ENCODE measurements at places on chromosomes 12 and 14.

- H3K4me3 ChIP-seq: no peak overlapping the region
- H3K36me3 ChIP-seq: peaks cover 3% of the 10 kb centered on the region
- DNase-seq: peak; percentile 5
- H3K27me3 ChIP-seq: no peaks in the 10 kb centered on the region
- H3K27ac ChIP-seq: no peak overlapping the region
These were observed 4.8 kb upstream of the LMNTD1 start for GRCh38 chr12:25557830-25558436.

DNA sequence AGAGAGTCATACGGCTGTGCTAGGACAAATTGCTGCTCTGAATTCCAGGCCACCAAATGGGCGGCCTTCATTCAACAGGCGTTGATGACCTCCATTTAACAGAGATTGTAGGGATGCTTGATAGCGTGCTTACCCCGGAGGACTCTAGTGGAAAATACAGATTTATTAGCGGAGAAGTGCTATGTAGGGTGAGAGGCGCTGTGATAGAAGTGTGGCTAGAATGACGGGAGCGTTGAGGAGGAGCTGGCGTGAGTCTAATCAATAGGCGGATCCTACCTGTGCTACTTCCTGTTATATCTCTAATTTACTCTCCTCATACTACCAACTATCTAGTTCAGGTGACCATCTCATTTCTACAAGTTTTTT, 668 bp downstream of the MRPS35 start:
- H3K4me3 ChIP-seq: peak overlapping the region; percentile 96
- peaks cover 12% of the 10 kb centered on the region for H3K36me3 ChIP-seq
- peak overlapping the region; percentile 94 for H3K27ac ChIP-seq
- peak; percentile 7 for DNase-seq
- no peaks in the 10 kb centered on the region for H3K27me3 ChIP-seq
- H3K4me1 ChIP-seq: peaks cover 29% of the 10 kb centered on the region

GRCh38 chr12:120394483-120395367, 25.8 kb upstream of the MSI1 start:
- H3K27ac ChIP-seq: no peak overlapping the region
- DNase-seq: no peak
- peaks cover 7% of the 10 kb centered on the region for H3K4me1 ChIP-seq
- no peaks in the 10 kb centered on the region for H3K36me3 ChIP-seq

- H3K4me3 ChIP-seq: no peak overlapping the region
- no peaks in the 10 kb centered on the region for H3K36me3 ChIP-seq
- no peaks in the 10 kb centered on the region for H3K27me3 ChIP-seq
- DNase-seq: no peak
These were observed 300.0 kb upstream of the ALG10B start for GRCh38 chr12:38016602-38017001.

DNA sequence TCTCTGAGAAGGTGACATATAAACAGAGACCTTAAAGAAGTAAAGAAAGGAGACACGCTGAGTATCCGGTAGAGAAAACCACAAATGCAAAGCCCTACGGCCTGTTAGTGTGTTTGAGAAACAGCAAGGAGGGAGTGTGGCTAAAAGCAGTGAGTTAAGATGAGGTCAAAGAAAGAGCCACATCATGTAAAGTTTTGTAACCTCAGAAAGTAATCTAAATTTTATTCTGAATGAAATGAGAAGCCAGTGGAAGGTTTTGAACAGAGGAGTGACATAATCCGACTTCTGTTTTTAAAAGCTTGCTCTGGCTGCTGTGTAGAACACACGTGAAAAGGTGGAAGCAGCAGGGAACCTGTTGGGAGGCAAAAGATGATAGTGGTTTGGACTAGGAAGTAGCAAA, 32.6 kb downstream of the PPP2R5E start:
- no peaks in the 10 kb centered on the region for H3K27me3 ChIP-seq
- H3K4me1 ChIP-seq: peaks cover 54% of the 10 kb centered on the region
- peaks cover 17% of the 10 kb centered on the region for H3K36me3 ChIP-seq
- DNase-seq: no peak
- H3K4me3 ChIP-seq: no peak overlapping the region
- peak overlapping the region; percentile 23 for H3K27ac ChIP-seq

- no peak overlapping the region for H3K27ac ChIP-seq
- H3K27me3 ChIP-seq: peaks cover 51% of the 10 kb centered on the region
- H3K4me1 ChIP-seq: peaks cover 13% of the 10 kb centered on the region
- DNase-seq: peak; percentile 66
These were observed 1.4 kb downstream of the FIGNL2 start for GRCh38 chr12:51846911-51847642.

DNA sequence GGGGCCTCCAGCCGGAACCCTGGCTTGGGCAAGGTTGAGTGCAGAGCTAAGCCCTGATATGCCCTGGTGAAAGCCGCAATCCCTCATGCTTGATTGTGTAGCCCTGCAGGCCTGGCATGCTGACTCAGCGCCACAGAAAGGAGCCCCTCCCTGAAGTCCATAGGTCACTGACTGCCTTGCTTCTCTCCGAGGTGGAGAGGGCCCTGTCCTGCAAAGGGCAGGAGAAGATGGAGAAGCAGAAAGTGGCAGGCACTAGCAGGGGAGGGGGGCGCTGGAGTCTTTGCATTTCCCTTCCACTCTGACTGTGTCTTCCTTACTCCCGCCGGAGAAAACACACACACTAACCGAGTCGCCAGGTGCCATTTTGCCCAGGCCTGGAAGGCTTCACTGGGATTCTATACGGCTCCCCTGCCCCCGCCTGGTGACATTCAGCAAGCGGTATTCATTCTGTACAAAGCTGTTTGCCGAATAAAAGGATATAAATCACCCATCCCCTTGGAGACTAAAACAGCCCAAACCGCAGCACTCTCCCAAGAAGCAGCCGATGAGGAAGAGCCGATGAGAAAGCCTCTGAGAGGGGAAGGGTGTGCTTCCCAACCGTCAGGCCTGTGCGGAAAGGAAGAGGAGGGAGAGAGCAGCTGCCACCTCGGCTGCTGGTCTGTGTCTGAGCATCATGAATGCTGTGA, 69.8 kb downstream of the SLC6A12 start:
- peaks cover 8% of the 10 kb centered on the region for H3K4me1 ChIP-seq
- no peak for DNase-seq
- no peaks in the 10 kb centered on the region for H3K36me3 ChIP-seq

DNA sequence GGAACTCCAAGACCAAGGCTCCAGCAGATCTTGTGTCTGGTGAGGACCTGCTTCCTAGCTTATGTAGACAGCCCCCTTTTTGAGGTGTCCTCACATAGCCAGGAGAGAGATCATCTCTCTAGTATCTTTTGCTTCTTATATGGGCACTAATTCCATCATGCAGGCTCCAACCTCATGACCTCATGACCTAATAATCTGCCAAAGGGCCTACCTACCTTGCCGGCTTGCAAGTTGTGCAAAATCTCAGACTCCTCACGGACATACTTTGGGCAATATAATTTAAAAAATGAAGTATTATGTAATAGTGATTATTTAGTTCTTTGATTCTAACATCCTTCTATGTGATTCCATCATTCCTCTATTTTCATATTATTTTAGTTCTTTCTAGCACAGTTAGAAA, 333.1 kb upstream of the DIO2 start:
- H3K4me3 ChIP-seq: no peak overlapping the region
- peaks cover 1% of the 10 kb centered on the region for H3K36me3 ChIP-seq
- H3K4me1 ChIP-seq: no peaks in the 10 kb centered on the region
- H3K27ac ChIP-seq: no peak overlapping the region
- no peaks in the 10 kb centered on the region for H3K27me3 ChIP-seq
- no peak for DNase-seq

- H3K4me1 ChIP-seq: no peaks in the 10 kb centered on the region
- no peak overlapping the region for H3K27ac ChIP-seq
- H3K27me3 ChIP-seq: no peaks in the 10 kb centered on the region
- no peaks in the 10 kb centered on the region for H3K36me3 ChIP-seq
- no peak for DNase-seq
These were observed 83.5 kb downstream of the TTC6 start for GRCh38 chr14:37678916-37679315.

- H3K27ac ChIP-seq: no peak overlapping the region
- no peaks in the 10 kb centered on the region for H3K27me3 ChIP-seq
- H3K4me1 ChIP-seq: no peaks in the 10 kb centered on the region
- H3K4me3 ChIP-seq: no peak overlapping the region
- DNase-seq: no peak
- no peaks in the 10 kb centered on the region for H3K36me3 ChIP-seq
These were observed 1.9 kb upstream of the CIROP start for GRCh38 chr14:23106747-23107045.

GRCh38 chr12:94080341-94081009, 67.9 kb upstream of the PLXNC1 start:
- H3K27ac ChIP-seq: no peak overlapping the region
- DNase-seq: no peak
- peaks cover 7% of the 10 kb centered on the region for H3K4me1 ChIP-seq
- no peak overlapping the region for H3K4me3 ChIP-seq

DNA sequence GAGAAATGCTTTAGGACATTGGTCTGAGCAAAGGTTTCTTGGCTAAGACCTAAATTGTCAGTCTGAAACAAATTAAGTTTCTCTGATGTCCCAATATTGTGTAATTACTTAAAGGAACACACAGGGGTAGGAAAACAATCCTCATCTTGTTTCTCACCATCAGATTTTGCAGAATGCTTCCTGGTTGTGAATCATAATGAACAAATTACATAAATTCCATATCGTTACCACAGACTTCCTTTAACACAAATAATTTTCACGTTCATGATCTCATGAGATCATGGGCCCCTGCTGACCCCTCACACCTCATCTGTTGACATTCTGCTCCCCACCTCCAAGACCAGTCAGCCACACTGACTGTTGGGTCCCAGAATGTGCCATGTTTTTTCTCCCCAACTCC, 194.1 kb downstream of the MON2 start:
- no peak overlapping the region for H3K4me3 ChIP-seq
- H3K4me1 ChIP-seq: peaks cover 4% of the 10 kb centered on the region
- no peak for DNase-seq
- no peak overlapping the region for H3K27ac ChIP-seq

DNA sequence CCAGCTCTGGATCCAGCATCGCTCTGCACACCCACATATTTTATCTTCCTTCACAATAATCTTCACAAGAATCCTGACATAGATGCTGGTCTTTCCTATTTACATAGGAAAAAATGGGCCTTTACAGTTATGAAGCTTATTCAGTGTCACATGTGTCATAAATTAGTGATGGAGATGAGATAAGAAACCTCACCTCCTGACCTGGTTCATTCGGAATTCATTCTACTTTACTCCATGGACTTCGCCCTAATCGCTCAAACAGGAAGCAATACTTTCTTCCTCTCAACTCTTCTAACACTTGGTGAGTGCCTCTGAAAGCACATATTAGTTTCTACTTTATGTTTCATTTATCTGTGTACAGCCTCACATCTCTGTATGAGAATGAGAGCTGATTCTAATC, 12.0 kb upstream of the SINHCAF start:
- H3K4me3 ChIP-seq: no peak overlapping the region
- H3K27me3 ChIP-seq: no peaks in the 10 kb centered on the region
- no peaks in the 10 kb centered on the region for H3K36me3 ChIP-seq
- no peaks in the 10 kb centered on the region for H3K4me1 ChIP-seq

All from activated naive CD8-positive, alpha-beta T cell treated with anti-CD3 and anti-CD28 coated beads, Interleukin-2, amount 50 U/mL, for 24 hours (primary cell).